Effector memory CD4-positive, alpha-beta T cell (primary cell): ENCODE measurements at places on chromosomes 2 and 18.

GRCh38 chr2:71787476-71788185, 334.3 kb downstream of the DYSF start:
- H3K4me3 ChIP-seq: no peak overlapping the region
- no peaks in the 10 kb centered on the region for H3K36me3 ChIP-seq
- H3K4me1 ChIP-seq: no peaks in the 10 kb centered on the region
- DNase-seq: no peak
- no peaks in the 10 kb centered on the region for H3K27me3 ChIP-seq
- no peak overlapping the region for H3K27ac ChIP-seq

DNA sequence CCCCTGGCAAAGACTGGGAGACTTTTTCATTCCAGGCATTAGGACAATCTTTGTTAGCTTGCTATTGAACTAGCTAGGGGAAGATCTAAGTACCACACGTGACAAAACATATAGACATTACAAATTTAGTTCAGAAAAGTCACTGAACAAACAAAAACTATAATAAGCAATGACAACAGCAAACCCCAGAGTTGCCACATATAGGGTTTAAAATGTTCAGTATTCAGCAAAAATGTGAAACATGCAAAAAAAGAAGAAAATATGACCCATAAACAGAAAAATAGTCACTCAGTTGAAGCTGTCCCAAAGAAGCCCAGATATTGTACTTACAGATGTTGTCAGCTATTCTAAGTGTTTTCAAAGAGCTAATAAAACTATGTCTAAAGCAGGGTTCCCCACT, 431.1 kb upstream of the CDH2 start:
- no peaks in the 10 kb centered on the region for H3K4me1 ChIP-seq
- no peaks in the 10 kb centered on the region for H3K36me3 ChIP-seq
- no peak for DNase-seq

- DNase-seq: no peak
- no peak overlapping the region for H3K4me3 ChIP-seq
- H3K36me3 ChIP-seq: no peaks in the 10 kb centered on the region
- H3K27me3 ChIP-seq: no peaks in the 10 kb centered on the region
Measured at GRCh38 chr2:164739966-164740365, 101.7 kb downstream of the COBLL1 start.

DNA sequence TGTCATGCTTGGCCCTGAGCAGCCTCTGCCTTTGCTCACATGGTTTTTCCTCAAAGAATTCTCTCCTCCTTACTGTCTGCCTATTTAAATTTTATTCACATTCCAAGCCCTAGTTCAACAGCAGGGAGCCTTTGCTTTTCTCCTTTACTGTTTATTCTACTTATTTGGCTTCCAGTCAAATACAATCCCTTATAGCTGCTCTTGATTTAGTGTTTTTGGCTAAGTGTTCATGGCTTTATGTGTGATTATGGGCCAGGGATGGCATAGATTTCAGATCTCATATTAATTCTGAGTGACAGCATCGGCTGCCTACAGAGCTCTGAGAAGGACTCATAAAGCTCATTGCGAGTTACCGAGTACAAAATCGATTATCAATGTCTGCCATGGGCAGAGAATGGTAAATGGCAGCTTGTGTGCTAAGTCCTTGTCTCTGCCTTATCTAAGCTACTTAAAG, 106.7 kb downstream of the METTL8 start:
- no peak overlapping the region for H3K4me3 ChIP-seq
- DNase-seq: no peak
- no peaks in the 10 kb centered on the region for H3K27me3 ChIP-seq
- H3K4me1 ChIP-seq: peaks cover 4% of the 10 kb centered on the region
- H3K36me3 ChIP-seq: no peaks in the 10 kb centered on the region
- H3K27ac ChIP-seq: no peak overlapping the region

GRCh38 chr2:115678129-115678528, 1235.7 kb downstream of the DPP10 start:
- H3K4me1 ChIP-seq: no peaks in the 10 kb centered on the region
- no peak overlapping the region for H3K27ac ChIP-seq

DNA sequence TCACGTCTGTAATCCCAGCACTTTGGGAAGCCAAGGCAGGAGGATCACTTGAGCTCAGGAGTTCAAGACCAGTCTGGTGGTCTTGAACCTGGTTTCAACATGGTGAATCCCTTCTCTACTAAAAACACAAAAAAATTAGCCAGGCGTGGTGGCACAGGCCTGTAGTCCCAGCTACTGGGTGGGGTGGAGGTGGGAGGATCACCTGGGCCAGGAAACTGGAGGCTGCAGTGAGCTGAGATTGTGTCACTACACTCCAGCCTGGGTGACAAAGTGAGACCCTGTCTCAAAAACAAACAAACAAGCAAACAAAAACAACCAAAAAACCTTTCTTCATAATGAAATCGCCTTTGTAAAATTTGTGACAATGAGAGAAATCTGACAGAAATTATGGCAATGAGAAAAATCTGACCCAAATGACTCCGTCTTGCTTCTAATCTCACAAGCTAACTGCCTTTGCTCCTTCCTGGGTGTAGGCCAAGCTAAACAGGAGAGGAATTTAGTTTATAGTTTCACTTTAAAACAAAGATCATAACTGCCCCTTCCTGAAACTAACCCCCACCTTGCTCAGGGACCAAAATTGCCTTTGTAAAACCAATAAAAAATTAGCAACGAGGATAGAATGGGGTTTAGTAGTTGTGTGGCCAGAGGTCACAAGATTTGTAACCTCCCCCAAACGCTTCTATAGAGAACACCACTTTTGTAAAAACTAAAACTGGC, 60.7 kb upstream of the KIF5C start:
- H3K27ac ChIP-seq: no peak overlapping the region
- no peak for DNase-seq
- no peaks in the 10 kb centered on the region for H3K27me3 ChIP-seq
- H3K4me1 ChIP-seq: peaks cover 5% of the 10 kb centered on the region

GRCh38 chr2:86055314-86055713, 50.4 kb downstream of the POLR1A start:
- DNase-seq: no peak
- peaks cover 27% of the 10 kb centered on the region for H3K36me3 ChIP-seq
- no peak overlapping the region for H3K27ac ChIP-seq

DNA sequence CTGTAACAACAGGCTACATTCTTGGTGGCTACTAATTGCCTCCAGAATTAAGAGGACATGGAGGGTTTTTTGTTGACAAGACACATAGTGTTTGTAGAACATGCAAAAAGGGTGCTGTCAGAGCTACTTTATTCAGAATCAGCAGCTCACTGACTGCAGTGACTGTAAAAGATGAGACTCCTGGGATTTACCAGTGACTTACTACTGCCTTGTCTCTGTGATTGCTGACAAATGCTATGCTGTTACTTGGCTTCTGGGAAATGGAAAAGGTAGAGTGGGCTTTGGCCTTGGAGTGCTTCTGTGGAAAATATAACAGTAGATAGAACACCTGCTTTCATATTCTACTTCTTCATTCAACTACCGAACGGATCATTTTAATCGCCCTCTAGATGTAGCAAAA, 47.8 kb downstream of the GREB1L start:
- H3K4me1 ChIP-seq: no peaks in the 10 kb centered on the region
- H3K4me3 ChIP-seq: no peak overlapping the region
- DNase-seq: no peak
- H3K27me3 ChIP-seq: no peaks in the 10 kb centered on the region
- H3K27ac ChIP-seq: no peak overlapping the region
- H3K36me3 ChIP-seq: no peaks in the 10 kb centered on the region

- no peak overlapping the region for H3K27ac ChIP-seq
- H3K4me3 ChIP-seq: no peak overlapping the region
- H3K27me3 ChIP-seq: no peaks in the 10 kb centered on the region
- no peaks in the 10 kb centered on the region for H3K4me1 ChIP-seq
- no peak for DNase-seq
Measured at GRCh38 chr2:172204309-172204708, 101.6 kb upstream of the DLX2 start.

GRCh38 chr2:69169655-69170389, 156.8 kb downstream of the ANTXR1 start:
- no peak overlapping the region for H3K4me3 ChIP-seq
- no peaks in the 10 kb centered on the region for H3K4me1 ChIP-seq
- no peak overlapping the region for H3K27ac ChIP-seq
- no peaks in the 10 kb centered on the region for H3K27me3 ChIP-seq

DNA sequence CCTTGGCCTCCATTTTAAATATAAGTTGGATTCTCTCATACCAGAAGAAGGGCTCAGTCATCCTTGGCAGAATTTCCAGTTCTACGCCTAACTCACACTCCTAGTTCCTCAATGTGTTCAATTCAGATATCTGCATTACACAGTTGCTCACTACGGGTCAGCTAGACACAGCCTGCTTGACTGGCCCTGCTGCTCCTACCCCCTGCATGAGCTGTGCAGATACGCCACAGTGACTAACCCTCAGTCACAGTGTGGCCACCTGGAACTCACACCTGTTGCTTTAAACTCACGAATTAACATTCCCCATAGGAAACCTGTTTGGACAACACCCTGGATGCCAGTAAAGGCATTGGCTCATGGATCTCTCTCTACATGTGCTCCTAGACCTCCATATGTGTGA, 429.6 kb downstream of the NCKAP5 start:
- H3K27ac ChIP-seq: no peak overlapping the region
- no peaks in the 10 kb centered on the region for H3K4me1 ChIP-seq
- H3K36me3 ChIP-seq: no peaks in the 10 kb centered on the region
- H3K4me3 ChIP-seq: no peak overlapping the region
- H3K27me3 ChIP-seq: no peaks in the 10 kb centered on the region

- H3K27me3 ChIP-seq: no peaks in the 10 kb centered on the region
- H3K4me1 ChIP-seq: peaks cover 3% of the 10 kb centered on the region
- H3K27ac ChIP-seq: no peak overlapping the region
- H3K4me3 ChIP-seq: no peak overlapping the region
Measured at GRCh38 chr18:23737578-23737977, 48.3 kb downstream of the LAMA3 start.

- no peaks in the 10 kb centered on the region for H3K27me3 ChIP-seq
- peaks cover 13% of the 10 kb centered on the region for H3K4me1 ChIP-seq
- H3K36me3 ChIP-seq: no peaks in the 10 kb centered on the region
- H3K27ac ChIP-seq: no peak overlapping the region
- DNase-seq: no peak
Measured at GRCh38 chr2:241767464-241768250, 9.0 kb upstream of the GAL3ST2 start.

GRCh38 chr2:177068967-177069366, 143.6 kb upstream of the HNRNPA3 start:
- peaks cover 2% of the 10 kb centered on the region for H3K27me3 ChIP-seq
- H3K4me3 ChIP-seq: no peak overlapping the region
- DNase-seq: no peak

DNA sequence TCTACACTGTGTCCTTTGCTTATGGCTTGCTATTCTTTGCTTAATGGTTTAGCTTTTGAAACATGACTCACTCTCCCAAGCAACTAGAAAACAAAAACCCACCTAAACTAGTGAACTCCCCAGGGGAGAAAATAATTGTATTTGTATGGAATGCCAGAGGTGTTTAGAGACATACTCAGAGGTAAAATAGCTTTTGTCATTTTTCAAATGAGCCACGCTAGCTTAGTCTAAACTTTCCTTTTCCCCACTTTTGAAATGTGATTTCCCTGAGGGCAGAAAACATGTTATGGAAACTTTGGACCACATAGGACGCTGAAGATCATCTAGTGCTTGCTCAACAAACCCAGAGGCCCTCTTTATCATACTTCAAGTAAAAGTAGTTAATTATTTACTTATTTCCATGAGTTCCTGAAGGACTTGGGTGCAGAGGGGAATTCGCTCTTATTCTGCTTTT, 16.5 kb upstream of the CYTIP start:
- H3K27ac ChIP-seq: no peak overlapping the region
- no peak for DNase-seq

DNA sequence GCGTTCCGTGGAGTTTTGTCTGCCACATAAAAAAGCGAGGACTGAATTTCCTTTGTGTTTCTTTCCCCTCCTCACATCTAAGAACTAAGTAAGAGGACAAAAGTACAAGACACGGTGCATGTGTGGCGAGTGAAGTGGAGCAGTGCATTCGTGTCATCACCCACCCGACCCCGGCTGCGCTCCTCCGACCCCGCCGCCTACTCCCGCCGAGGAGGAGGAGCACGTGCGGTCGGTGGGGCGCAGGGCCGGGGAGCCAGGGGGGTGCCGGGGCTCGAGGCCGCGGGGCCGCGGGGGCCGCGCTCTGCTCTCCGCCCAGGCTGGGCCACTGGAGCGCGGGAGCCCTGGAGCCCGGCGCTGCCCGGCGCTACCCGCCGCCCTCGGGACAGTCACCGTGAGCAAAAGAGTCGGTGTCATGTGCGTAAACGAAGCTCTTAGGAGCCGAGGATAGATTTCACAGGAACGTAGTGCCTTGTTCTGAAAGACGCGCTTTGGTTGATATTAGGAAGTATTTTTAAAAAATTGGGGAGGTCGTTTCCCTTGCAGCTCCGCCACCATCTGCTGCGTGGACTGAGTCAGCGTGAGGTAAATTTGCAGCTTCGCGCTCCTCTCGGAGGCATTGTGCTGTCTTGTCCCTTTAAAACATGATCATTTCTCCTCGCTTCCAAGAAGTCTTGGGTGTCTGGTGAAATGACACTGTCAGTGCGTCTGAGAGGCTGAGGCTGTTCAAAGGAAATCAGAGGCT, 11.0 kb downstream of the TBR1 start:
- peaks cover 68% of the 10 kb centered on the region for H3K27me3 ChIP-seq
- H3K4me1 ChIP-seq: peaks cover 16% of the 10 kb centered on the region
- no peak overlapping the region for H3K27ac ChIP-seq

GRCh38 chr2:174062934-174063333, 97.8 kb upstream of the SP3 start:
- H3K27me3 ChIP-seq: no peaks in the 10 kb centered on the region
- no peak overlapping the region for H3K27ac ChIP-seq
- no peaks in the 10 kb centered on the region for H3K4me1 ChIP-seq
- DNase-seq: no peak
- no peak overlapping the region for H3K4me3 ChIP-seq

GRCh38 chr2:221521233-221521845, 50.8 kb downstream of the EPHA4 start:
- no peaks in the 10 kb centered on the region for H3K36me3 ChIP-seq
- DNase-seq: no peak
- no peak overlapping the region for H3K27ac ChIP-seq
